ENCODE measurements at places on chromosomes 16 and 17.

DNA sequence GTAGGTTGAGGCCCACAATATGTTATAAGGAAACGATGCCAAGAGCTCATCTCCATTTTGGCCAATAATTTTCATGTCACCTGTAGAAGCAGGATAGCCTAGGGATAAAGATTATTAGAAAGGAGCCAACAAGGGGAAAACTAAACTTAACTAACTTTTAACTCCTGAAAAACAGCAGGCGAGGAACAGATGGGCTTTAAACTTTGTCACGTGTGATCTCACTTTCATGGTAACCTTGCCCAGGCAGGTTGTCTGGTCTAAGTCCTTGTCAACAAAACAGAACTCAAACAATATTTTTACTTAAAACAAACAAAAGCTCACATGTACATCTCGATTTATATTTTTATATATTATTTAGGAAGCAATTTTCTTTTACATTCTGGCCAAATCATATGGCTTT lies 1672.0 kb downstream of the TP53TG3F start:
- no peak for DNase-seq

- no peak for DNase-seq
These were observed 58.1 kb upstream of the CBFA2T3 start for GRCh38 chr16:89034971-89035668.

- no peak for DNase-seq
These were observed 20.8 kb downstream of the GINS2 start for GRCh38 chr16:85667841-85668413.

GRCh38 chr17:7703584-7704479 lies 1.2 kb upstream of the EFNB3 start:
- peak; percentile 57 for DNase-seq

- DNase-seq = no peak
These were observed 63.9 kb upstream of the DNAJA2 start for GRCh38 chr16:47037396-47037745.

DNA sequence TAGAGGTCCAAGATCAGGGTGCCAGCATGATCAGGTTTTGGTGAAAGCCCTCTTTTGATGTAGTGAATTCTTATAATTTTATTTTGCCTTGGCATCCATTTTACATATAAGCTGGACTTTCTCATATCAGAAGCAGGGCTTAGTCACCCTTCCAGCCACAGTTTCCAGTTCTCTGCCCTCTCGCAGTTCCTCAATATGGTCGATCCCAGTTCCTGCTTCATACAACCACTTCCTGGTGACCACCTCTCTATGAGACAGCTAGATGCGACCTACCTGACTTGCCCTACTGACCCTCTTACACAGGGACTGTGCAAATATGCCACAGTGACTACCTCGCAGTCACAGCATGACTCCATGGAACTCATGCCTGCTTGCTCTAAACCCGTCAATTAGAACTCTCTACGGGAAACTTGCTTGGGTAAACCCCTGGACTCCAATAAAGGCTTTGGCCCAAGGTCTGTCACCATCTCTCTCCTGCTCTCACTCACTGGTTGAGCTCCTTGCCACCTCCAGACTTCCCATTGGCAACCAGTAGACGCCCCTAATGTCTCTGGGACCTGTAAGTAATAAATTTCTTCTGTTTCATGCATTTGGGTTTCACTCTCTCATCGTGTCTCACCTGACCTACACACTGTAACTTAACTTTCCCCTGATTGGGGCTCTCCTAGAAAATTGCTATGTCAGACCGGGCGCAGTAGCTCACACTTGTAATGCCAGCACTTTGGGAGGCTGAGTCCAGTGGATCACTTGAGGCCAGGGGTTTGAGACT lies 21.4 kb downstream of the CD300LG start:
- no peak for DNase-seq

DNA sequence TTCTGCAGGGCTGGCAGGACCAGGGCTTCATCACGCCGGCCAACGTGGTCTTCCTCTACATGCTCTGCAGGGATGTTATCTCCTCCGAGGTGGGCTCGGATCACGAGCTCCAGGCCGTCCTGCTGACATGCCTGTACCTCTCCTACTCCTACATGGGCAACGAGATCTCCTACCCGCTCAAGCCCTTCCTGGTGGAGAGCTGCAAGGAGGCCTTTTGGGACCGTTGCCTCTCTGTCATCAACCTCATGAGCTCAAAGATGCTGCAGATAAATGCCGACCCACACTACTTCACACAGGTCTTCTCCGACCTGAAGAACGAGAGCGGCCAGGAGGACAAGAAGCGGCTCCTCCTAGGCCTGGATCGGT lies 1.4 kb downstream of the CDK5R1 start:
- DNase-seq = no peak

DNA sequence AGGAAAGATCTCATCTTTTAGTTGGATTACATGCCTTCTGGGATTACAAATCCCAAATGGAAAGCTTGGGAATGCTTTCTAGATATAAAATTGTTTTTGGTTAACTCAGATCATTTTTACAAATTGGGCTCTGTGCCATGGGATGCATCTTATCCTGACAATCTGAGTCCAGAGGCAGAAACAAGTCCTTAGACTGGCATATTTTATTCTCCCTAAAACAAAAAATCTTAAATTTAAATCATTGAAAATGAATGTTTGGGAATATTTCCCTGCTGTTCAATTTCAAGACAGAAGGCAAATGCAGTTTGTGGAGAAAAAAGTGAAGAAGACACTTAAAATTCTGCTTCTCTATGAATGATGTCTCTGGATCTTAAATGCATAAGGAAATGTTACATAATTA lies 456.6 kb upstream of the GOT2 start:
- DNase-seq = no peak

GRCh38 chr17:51813140-51813783 lies 345.3 kb downstream of the CA10 start:
- DNase-seq = no peak

GRCh38 chr16:79647586-79647985 lies 47.0 kb upstream of the MAF start:
- DNase-seq = no peak

DNA sequence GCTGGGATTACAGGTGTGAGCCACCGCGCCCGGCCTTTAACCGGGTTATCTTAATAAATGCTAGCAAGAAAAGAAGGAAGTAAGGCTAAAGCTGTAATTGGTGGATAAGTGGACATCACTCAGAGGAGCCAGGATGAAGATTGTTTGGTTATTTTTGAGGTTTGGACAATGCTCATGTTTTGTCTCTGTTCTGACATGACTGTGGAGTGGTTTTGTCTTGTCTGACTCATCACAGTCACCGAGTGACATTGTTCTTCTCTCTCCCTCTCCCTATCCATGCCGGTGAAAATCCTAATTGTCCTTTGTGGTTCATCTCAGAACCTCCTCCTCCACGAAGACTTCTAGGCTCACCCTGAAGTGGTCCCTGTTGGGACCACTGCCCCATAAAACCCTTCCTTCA lies 23.5 kb upstream of the GRIN2A start:
- DNase-seq = no peak

GRCh38 chr17:82065638-82066303 lies at the start of gene DUS1L:
TSS of gene DUS1L (minus strand) at chr17:82065804. CDS start at chr17:82065059, 745 bp downstream.
- DNase-seq = peak; percentile 57

DNA sequence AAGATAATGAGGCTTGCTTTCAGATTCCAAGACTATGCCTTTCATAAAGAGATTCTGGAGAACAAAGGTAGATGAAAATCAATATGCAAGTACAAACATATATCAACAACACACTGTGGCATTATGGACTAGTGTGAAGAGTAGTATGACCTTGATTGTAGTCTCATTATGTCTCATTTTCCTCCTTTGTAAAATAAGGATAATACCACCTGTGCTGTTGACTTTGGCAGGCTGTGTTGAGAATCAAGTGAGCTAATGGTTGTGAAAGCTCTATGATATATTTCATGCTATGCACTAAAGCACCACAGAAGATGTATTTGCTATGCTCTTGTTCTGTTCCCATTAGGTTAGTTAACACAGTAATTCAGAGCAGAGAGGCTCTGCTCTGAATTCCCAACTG lies 78.5 kb upstream of the NACA2 start:
- DNase-seq = no peak

- no peak for DNase-seq
These were observed 17.0 kb upstream of the TMC5 start for GRCh38 chr16:19400711-19401110.

GRCh38 chr16:27698266-27698665 lies 148.3 kb downstream of the KATNIP start:
- DNase-seq = no peak

- DNase-seq = no peak
These were observed 211.6 kb upstream of the FOXF1 start for GRCh38 chr16:86298758-86299134.

DNA sequence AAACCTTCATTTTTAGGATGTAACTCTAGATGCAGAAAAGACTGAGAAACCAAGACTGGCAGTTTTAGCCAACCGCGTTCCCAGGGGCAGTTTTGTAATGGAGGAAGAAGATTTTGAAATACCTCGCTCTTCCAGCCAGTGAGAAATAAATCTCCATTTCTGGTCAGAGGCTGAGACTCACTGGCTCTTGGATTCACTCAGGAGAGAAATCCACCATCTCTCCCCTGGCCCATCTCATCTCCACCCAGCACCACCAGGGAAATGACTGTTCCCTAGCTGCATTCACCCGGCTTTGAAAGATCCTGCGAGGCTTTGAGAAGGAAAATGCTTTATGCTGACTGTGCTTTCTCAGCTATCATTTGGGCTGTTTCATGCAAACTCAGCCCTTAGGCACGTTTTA lies 185.2 kb downstream of the SOX9 start:
- DNase-seq = no peak

DNA sequence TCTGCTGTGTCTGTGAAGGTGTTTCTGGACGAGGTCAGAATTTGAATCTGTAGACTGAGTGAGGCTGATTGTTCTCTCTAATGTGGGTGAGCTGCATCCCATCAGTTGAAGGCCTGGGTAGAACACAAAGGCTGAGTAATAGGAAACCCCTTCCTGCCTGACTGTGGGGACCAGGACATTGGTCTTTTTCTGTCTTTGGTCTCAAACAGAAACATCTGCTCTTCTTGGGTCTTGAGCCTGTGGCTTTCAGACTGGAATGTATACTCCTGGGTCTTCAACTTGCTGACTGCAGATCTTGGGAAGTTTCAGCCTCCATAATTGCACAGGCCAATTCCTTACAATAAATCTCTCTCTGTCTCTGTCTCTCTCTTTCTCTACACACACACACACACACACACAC lies 19.6 kb upstream of the LRRC75A start:
- no peak for DNase-seq

DNA sequence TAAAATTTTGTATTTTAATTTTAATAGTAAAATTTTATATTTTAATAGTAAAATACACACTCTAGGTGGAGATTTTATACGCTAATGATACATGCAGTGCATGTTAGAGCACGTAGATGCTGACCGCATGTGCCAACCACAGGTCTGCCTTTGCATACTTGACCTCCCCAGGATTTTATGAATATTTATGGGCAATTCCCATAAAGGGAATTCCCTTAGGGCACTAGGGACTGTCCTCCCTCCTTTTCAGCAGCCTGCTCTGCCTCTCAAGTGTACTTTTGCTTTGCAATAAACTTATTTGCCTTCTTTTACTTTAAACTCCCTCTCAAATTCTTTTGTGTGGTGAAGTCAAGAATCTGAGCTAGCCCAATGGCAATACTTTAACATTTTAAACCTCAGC lies 217.7 kb upstream of the CDH8 start:
- DNase-seq = no peak

DNA sequence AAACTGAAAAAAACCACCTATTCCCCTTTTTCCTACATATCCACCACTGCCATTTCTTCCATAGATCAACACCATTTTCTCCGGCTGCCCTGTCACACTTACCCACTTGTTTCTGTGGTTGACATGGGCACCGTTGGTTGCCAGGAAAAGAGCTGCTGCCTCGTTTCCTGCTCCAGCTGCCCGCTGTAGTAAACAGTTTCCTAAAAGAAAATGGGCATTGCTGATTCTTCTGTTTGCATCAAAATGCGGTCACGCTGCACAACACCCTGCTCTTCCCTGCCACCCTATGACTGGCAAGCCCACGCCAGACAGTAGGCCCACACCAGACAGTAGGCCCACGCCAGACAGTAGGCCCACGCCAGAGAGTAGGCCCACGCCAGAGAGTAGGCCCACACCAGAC lies 46.3 kb downstream of the CYB5D2 start:
- DNase-seq = no peak

DNA sequence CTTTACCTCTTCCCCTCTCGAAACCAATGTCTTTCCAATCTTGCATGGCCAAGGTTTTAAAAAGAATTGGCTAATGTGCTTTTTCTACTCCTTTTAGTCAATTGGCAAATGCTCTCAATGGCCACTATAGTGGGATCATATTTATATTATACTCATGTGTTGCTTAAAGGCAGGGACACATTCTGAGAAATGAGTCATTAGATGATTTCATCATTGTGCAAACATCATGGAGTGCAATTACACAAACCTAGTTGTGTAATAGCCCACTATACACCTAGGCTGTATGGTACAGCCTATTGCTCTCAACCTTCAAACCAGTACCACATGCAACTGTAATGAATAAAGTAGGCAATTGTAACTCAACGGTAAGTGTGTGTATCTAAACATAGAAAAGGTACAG lies 180.9 kb downstream of the HS3ST3A1 start:
- DNase-seq = no peak

- DNase-seq = no peak
These were observed 631 bp downstream of the KREMEN2 start for GRCh38 chr16:2964475-2965336.

DNA sequence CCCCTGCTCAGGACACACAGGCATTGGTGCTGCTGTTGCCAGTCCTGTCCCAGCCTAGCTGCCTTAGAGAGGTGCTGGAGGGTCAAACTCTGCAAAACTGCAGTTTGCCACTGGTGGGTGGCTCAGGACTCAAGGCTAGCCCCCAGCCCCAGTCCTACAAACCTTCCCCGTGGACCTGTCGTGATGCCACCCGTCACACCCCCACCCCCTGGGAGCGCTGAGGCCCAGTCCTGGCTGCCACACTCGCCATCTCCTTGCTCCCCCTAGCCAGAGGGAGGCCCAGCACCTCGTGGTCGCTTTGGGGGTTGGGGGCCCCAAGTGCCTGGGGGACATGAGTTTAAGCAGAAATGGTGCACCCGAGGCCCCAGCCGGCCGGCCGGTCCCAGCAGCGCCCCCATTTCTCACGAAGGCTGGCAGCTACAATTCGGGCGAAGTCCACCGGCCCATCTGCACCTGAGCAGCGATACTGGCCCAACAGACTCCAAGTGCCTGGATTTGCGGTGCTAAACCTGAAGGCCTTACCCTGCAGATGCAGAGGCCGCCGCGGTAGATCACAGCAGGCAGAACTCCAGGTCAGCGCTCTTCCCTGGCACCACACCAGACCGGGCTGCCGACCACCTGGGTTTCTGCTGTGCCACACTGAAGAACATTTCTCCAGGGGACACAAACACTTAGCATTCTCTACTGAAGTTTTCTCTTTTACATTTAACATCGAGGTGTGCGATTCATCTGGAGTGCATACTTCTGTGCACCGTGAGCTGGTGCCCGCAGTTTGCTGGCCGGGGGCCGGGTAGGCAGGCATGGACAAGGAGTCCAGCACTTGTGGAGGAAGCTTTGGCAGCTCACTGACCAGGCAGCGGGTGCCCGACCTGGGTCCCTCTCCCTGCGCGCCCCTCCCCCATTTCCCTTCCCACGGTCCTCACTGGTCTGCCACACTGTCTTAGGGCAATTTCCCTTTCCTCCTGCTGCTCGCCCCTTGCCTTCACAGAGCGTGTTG lies 130.0 kb downstream of the KCNJ12 start:
- DNase-seq = no peak
